H7 (cell line): ENCODE measurements at places on chromosomes 3 and 15.
A peak's percentile ranks its signal among the peaks of the same experiment; 100 is the strongest.

GRCh38 chr3:136546720-136547119 lies 205.5 kb downstream of the STAG1 start:
- no peak for DNase-seq

DNA sequence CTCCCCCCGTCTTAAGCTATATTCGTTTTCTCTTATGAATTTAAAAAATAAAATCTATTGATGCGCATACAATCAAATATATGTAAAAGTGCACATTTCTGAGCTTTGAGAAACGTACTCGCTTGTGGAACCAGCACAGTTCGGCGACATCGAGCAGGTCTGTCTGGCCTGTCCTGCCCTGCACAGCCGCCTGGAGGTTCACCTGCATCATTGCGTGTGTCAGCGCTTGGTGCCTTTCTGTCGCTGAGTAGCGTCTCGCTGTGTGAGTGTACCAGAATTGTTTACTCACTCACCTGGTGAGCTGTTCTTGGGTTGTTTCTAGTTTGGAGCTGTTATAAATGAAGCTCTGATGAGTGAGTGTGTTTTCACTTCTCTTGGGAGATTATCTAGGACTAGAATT lies 104.0 kb downstream of the VGLL4 start:
- peak; percentile 63 for DNase-seq

- DNase-seq, result no peak
These were observed 642.3 kb downstream of the PLOD2 start for GRCh38 chr3:145518639-145519038.

- DNase-seq, result no peak
These were observed 36.8 kb upstream of the CNTN3 start for GRCh38 chr3:74651292-74651691.
